Sciatic nerve (tissue), 2 donors: ENCODE measurements at places on chromosomes 2 and 18.
A peak's percentile ranks its signal among the peaks of the same experiment; 100 is the strongest.

GRCh38 chr2:192960945-192961344, 766.2 kb upstream of the TMEFF2 start:
- DNase-seq, result no peak

- no peak for DNase-seq
Measured at GRCh38 chr2:45765728-45766254, 114.3 kb downstream of the PRKCE start.

GRCh38 chr2:144430722-144431391, 89.1 kb downstream of the ZEB2 start:
- no peak for DNase-seq

DNA sequence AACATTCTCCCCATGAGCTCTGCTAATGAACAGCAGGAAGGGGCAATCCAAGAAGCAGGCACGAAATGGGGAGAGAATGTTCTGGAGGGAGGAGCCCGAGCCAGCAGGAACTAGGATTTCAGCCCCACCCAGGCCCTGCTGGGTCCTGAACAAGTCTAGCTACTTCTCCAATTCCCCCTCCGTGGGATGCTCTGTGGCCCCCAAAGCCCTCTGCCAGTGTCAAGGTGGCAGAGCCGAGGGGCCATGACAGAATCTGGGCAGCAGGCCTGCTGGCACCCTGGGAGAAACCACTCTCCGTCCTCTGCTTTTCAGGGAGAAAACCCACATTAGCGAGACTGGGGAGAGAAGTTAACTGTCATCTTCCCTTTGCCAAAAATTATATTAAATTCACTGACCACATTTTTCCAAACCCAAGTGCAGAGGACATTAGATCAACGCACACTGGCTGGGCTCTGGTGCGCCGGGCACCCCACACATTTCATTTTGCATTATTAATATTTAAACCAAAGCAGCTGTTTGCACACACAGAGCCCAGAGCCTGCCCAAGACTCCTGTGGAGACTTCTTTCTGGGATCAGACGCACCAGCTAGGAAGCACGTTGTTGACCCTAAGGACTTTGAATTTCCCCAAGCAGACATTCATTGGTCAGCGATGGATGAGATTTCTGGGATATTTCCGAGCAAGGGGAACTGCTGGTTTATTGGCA, 80.2 kb upstream of the PKDCC start:
- DNase-seq, result no peak

DNA sequence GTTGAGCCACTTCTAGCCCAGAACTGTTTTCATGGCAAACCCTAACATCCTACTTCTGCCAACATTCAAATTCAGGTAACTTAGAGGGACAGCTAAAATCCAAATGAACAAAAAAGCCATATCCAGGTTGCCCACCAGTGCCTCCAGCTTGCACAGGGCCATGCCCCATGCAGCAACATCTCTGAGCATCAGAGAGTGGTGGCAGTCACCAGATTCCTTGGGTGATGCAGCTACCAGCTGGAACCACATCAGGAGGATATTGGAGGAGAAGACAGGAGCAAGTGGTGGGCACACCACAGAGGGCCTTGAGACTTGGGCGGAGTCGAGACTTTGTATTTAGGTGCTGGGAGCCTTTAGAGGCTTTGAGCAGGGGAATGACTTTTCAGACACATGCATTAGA, 50.5 kb downstream of the SDC1 start:
- DNase-seq, result peak; percentile 7

DNA sequence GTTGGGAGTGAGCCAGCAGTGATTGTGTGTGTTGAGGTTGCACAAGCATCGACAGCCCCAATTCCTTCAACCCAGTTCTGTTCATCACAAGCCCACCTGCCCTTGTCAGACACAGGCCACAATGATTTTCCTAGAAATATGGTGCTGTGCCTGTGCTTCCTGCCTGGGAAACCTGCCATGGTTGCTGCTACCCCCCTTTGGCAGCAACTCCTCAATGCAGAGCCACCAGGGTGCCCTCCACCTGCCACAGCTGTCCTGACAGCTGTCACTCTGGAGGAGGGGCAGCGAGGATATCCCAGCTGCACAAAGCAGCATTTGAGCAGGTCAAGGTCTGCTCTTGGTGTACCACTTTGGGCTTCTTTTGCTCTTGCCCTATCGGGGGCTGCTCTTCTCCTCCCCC, 27.1 kb downstream of the SMIM21 start:
- DNase-seq, result no peak

DNA sequence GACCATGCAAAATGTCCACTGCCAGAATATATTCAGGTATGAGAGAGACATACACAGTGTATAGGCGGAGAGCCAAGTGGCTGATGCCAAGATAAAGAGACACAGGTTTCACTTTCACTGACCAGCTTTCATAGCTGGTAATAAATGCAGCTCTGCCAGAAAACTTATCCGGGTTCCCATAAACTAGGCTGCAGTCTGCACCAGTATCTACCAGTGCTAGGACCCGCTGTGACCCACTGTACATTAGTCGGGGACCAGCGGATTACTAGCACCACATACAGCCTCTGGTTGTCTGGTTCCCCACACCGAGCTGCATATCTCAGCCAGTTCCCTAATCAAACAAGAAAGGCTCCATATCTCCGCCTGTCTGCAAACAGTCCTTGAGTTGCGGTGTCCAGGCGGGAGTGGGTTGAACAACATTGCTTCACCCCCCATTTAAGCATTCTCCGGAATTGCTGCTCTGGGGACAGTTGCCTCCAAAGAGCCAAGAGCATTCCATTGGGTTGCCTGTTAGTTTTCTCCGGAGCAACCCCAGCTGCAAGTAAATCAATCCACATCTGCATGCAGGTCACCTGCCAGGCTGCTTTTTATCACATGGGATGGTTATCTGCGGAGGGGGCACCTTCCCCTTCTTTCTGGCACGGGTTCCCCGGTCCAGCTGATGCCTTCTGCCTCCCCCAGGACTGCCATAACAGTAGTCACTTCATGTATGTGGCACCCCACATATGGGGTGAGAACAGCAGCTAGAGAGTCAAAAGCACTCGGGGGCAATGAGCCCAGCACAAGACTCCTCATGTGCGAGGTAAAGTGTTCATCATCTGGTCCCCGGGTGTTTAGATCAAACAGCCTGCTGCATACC, 18.0 kb upstream of the KLHL23 start:
- DNase-seq, result no peak

DNA sequence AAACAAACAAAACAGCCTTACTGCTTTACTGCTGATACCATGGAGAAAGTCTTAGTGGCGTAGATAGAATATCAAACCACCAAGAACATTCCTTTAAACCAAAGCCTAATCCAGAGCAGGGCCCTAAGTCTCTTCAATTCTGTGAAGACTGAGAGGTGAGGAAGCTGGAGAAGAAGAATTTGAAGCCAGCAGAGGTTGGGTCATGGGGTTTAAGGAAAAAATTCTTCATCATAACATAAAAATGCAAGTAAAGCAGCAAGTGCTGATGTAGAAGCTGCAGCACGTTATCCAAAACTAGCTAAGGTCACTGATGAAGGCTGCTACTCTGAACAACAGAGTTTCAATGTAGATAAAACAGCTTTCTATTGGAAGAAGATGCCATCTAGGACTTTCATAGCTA, 77.1 kb downstream of the MTA3 start:
- no peak for DNase-seq

DNA sequence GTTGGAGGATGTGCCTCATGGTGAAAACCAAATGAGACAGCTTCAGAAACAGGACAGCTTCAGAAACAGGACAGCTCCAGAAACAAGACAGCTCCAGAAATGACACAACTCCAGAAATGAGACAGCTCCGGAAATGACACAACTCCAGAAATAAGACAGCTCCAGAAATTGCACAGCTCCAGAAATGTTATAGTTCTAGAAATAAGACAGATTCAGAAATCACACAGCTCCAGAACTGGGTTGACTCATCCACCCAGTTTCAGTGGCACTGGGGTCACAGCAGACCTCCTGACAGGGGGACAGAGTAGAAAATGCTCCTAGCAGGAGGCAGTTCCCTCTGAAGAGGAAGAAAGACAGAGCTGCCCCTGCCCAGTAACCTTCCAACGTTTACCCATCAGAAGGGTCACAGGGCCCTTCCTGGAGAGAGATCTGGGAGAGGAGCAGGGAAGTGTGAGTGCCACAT, 26.9 kb upstream of the COL6A3 start:
- no peak for DNase-seq

GRCh38 chr2:43133708-43134570, 92.5 kb downstream of the ZFP36L2 start:
- DNase-seq, result no peak

DNA sequence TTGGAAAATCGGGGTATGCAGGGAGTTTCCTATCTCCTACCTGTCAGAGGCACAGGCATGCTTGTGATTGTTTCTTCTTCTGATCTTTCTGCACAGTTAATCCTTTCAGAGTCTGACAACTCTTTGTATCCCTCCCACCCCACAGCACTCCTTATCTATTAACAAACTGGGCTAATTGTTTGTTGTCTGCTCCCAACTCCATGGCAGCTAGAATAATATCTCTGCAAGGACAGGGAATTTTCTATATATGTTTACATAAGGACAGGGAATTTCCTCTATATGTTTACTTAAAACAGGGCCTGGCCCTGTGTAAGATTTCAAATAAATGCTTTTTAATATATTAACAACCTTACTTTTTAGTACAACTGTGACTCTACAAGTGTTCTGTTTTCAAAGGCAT, 36.0 kb upstream of the VRK2 start:
- no peak for DNase-seq

- DNase-seq, result no peak
Measured at GRCh38 chr2:232567721-232568120, 17.2 kb downstream of the EIF4E2 start.

DNA sequence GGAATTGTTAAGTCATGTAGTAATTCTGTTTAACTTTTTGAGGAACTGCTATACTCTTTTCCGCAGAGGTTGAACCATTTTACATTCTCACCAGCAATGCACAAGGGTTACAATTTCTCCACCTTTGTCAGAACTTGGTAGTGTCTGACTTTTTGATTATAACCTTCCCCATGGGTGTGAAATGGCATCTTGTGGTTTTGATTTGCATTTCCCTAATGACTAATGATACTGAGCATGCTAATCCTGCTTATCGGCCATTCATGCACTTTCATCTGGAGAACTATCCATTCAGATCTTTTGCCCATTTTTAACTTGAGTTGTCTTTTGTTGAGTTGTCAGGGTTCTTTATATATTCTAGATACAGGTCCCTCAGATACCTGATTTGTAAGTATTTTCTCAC, 47.2 kb downstream of the CYB5A start:
- DNase-seq, result no peak

DNA sequence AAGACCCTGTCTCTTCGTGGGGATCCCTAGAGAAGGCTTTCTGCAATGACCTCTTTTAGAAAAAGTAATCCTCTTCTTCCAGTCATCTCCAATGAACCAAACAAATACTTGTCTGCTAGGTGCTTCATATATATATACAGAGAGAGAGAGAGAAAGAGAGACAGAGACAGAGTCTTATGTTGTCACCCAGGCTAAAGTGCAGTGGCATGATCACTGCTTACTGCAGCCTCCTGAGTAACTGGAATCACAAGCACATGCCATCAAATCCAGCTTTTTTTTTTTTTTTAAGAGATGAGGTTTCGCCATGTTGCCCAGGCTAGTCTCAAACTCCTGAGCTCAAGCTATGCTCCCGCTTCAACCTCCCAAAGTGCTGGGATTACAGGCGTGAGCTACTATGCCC, 18.6 kb upstream of the PKDCC start:
- DNase-seq, result no peak

- no peak for DNase-seq
Measured at GRCh38 chr2:75381032-75381431, 179.7 kb downstream of the EVA1A start.

DNA sequence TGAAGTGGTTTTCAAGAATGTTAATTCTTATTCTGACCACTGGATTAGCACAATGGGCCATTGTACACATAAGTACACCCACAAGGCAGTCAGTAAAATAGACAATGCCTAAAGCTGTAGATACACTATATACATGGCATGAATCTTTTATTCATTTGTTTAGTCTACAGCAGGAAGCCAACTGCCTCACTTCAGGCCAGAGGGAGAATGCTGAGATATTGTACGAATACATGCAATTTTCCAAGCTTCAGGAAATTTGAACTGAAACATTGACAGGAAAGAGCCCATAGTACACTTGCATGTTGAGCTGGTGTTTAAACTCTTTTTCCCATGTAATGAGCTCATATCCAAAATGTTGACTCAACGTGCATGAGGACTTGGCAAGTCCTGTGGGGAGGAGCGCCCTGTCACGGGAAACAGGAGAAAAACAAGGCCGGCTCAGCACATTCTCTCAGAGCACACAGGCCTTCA, 111.6 kb upstream of the CYP1B1 start:
- peak; percentile 82 for DNase-seq

- DNase-seq, result no peak
Measured at GRCh38 chr2:161243312-161243711, 64.9 kb upstream of the PSMD14 start.

DNA sequence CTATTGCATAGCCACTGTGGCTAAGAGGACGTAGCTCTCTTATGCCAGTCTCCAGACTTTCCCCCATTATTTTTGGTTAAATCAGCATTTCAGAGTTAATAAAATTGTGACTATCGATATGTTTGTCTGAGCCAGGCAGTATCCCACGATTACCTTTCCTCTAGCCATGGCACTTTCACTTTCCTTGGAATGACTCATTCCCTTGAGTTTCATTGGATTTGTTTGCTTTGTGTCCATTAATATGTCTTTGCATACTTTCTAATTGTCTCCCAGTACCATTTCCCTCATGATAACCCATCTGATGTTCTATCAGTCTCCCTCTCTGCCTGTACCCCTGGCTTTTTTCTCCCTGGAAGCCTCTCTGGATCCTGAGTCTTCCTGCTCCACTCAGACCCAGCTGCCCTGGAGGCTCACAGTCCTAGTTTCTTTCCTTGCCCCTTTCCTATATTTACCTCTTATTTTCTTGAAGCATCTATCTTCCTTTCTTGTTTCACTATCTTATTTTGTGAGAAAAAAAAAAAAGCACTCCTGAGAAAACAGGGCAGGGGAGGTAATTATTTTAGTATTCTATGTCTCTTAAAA, 126.1 kb downstream of the MTX2 start:
- DNase-seq, result no peak

- no peak for DNase-seq
Measured at GRCh38 chr2:233323851-233324250, 16.2 kb downstream of the SAG start.

DNA sequence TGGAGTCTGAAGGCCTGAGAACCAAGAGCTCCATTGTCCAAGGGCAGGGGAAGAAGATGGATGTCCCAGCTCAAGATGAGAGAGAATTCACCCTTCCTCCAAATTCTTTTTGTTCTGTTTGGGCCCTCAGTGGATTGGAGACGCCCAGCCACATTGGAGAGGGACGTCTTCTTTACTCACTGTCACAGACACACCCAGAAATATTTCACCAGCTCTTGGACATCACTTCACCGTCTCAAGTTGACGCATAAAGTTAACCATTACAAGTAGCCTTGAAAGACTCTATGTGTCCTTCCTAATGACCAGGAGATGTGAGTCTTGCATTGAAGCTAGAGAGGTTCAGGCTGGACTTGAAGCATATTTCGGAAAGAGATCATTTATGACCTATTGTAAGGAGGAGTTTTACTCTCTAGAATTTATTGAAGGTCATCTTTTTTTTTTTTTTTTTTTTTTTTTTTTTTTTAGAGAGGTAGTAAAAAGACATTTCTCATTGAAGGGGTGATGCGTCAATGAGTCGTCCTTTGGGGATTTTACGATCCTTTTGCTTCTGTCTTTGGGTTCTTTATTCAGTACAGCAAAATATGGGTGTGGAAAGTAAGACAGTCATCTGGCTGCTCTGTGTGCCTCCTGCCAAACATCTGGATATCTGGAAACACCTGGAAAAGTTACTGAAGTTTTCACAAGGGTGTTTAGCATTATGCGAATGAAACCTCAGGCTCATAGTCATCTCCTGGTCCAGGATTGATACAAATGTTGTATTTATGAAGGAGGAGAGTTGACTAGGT, 118.1 kb downstream of the PRPF40A start:
- DNase-seq, result no peak
